Fibroblast of upper back skin (primary cell): ENCODE measurements at places on chromosomes 5 and 9.

DNA sequence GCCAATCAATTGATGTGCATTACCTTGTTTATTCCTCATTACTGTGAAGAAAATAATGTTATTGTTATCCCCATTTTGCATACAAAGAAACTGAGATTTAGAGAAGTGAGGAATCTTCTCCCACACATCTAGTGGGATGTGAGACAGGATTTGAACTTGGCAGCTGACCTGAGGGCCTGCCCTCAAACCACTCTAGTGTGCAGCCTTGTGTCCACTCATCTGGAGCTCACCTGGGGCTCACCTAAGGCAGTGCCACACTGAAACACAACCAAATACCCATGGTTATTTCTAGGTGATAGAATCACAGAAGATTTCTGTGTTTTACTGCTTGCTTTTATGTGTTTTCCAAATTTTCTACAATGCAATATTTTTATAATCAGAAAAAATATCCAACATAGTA is 94.7 kb upstream of the SAP30L start:
- DNase-seq, result no peak

- no peak for DNase-seq
Measured at GRCh38 chr5:174401793-174402192, 322.6 kb upstream of the MSX2 start.

DNA sequence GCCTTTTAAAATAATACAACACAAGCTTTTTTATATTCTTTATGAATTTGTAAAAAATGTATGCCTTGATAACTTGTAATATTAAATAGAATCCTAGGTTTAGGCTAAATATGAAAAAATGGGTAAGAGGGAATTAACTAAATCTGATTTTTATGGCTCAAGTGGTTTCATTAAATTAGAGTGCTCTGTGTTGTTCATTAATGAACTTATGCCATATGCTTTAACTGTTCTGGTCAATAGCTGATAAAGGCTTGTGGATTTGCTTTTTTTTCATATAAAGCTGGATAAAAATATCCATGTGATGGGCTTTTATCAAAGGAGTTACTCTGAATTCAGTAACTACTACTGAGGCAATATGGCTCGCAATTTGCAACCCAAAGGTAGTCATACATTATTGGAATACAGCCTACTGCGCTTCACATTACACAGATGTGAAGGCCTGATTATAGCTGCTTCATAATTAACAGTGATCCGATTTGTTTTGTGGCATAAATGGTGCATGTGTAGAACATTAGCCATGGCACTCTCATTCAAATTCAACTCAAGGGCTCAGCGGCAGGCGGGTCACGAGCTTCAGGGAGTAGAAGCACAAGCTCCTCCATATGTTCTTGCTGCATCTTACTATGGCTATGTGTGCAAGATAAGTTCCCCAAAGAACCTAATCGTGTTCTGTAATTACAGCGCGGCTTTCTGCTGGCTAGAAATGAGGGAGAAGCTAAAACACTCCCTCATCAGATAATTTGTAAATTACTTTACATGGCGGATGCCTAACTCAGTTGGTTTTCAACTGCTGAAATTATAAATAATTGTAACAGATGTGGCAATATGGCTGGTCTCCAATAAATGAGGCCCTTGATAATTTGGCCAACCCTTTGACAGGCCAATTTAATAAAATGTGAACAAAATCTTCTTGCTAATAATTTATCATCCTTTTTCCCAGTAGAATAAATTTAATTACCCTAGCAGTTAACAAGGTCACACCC is 188.3 kb downstream of the CNTLN start:
- no peak for DNase-seq

DNA sequence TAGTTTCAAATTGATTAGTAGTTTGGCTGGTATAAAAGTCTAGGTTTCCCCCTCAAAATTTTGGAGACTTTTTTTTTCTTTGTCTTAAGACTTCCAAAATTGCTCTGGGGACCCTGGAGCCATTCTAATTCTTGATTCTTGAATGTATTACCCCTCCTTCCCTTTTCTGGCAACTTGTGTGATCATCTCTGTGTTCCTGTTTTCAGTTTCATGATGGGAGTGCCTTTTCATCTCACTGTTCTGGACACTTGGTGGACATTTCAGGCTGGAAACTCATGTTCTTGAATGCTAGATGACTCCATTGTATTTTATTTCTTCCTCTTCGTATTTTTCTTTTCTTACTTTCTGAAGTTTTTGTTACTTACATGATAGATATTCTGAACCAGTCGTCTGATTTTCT is 57.3 kb upstream of the LRRC70 start:
- no peak for DNase-seq

DNA sequence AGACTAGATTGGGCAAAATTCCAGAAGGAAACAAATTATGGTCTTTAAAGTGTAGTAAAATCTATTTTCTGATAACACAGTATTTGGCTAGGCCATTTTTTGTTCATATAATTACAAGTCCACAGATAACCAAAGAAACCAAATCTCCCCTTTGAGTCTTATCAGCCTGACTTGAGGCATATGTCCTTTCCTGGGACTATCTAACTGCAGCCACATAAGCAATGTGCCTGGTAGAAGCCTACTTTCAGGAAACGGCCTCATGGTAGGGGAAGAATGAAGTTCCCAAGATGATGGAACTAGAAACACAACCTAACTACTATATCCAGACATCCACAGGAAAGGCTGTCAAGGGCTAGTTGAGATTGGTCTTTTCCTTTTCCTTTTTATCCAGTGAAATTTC is 130.0 kb downstream of the PIK3R1 start:
- no peak for DNase-seq

DNA sequence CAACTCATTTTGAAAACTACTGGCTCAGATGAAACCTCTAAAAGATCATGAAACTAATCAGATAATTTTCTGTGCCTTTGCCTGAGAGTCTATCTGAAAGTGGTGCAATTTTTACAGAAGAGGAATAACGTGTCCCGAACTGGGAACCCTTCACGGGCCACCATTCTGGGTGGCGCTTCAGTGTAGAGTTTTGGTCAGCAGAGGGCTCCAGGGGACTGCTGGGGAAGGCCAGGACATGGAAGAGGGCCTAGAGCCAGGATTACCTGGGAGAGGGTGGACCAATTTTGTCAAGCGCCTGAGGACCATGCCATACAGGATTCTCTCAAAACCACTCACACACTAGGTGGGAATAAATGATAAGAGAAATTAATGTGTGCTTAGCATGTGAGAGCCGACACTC is 49.7 kb upstream of the PLEKHG4B start:
- DNase-seq, result peak; percentile 19

DNA sequence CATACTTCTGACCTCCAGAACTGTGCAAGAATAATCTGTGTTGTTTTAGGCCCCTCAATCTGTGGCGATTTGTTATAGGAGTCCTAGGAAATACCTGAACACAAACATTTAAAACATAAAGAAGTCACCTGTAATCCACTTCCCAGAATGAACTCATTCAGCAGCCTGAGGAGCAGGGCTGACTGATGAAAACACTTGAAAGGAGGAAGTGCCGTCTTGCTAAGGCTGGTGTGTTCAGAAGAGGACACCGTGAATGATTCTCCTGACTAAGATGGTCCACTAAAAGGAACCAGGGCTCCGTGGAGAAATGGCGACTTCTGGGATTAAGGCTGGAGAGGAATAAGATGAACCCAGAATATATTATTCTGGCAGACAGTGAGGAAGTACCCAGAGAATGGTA is 18.7 kb upstream of the MARCHF6 start:
- no peak for DNase-seq

- no peak for DNase-seq
Measured at GRCh38 chr5:10291692-10292339, 15.9 kb downstream of the CMBL start.

DNA sequence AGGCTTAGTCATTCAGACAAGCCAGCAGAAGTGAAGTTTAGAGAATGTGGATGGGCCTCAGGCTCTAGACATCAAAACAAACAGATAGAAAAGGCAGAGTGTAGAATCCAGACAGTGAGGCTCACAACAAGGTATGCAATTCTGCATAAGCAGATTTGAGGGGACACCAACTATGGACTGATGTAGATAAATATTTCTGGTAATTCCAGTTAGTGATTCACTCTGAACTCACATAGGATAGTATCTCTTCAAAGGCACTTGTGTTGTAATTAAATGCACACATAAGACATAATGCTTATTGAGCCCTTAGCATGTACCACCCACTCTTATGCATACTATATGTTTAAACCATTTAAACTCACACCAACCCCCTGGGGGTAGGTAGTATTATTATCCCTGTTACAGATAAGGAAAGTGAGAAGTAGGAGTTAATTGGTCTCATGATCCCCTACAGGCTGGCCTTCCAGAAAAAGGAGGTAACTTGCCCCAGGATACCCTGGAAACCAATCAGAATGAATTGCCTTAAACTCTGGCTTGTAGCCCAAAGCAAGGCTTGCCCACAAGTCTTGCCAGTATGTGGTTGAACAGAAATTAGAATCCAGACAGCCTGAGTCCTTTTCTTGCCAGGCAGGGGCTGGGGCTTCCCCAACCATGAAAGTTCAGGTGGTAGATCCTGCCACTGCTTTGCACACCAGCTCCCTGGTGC is 39.5 kb upstream of the HSPB3 start:
- peak; percentile 49 for DNase-seq

DNA sequence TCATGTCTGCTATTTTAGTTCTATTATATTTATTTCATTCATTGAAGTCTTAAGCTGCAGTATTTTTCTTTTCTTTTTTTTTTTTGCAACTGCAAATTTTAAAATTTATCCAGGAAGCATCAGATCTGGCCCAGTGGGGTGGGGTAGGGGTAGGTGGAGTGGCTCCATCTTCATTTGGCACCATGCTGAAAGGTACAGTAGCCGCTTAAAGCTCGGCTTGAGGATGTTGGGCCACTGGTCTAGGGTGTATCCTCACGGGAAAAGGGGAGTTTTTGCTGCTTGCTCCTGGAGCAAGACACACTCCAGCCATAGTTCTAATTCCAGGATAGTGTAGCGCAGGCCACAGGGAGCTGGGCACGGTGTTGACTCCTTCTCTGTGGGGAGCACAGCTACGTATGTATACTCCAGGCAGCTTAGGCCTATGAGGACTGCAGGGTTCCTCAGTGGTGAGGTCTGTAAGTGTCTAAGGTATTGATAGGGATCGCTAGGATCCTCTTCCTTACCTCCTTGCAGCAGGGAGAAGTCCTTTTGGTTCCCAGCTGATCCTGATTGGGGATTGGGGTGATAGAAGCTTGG is 22.7 kb downstream of the RCL1 start:
- no peak for DNase-seq

GRCh38 chr5:105702323-105702722 is 1968.4 kb downstream of the EFNA5 start:
- DNase-seq, result no peak

DNA sequence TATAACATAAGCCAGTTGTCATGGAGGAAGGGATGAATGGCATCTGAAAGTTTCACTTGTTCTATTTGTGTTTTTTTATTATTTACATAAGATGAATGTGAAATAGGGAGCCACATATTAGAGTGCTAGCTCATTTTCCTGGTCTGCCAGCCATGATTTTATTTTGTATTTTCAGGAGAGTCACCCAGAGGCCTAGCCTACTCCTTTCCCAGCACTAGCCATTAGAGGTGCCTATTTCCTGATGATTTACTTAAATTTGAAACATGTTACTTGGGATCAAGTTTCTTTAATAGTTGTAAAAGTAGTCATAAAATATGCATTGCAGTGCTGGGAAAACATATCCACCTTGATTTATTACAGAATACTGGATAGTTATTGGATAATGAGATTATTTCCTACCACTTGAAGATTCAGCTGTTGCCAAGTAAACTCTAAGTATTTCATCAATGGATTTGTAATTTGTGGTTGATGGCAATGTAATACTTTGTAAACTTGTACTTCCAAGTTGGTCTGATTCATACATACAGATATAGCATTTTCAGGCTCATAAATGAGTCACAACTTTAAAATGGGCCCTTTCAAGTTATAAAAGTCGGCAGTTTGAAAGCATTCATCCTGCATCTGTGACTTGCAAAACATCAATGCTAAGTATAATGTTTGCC is 50.8 kb downstream of the KCNN2 start:
- peak; percentile 90 for DNase-seq

DNA sequence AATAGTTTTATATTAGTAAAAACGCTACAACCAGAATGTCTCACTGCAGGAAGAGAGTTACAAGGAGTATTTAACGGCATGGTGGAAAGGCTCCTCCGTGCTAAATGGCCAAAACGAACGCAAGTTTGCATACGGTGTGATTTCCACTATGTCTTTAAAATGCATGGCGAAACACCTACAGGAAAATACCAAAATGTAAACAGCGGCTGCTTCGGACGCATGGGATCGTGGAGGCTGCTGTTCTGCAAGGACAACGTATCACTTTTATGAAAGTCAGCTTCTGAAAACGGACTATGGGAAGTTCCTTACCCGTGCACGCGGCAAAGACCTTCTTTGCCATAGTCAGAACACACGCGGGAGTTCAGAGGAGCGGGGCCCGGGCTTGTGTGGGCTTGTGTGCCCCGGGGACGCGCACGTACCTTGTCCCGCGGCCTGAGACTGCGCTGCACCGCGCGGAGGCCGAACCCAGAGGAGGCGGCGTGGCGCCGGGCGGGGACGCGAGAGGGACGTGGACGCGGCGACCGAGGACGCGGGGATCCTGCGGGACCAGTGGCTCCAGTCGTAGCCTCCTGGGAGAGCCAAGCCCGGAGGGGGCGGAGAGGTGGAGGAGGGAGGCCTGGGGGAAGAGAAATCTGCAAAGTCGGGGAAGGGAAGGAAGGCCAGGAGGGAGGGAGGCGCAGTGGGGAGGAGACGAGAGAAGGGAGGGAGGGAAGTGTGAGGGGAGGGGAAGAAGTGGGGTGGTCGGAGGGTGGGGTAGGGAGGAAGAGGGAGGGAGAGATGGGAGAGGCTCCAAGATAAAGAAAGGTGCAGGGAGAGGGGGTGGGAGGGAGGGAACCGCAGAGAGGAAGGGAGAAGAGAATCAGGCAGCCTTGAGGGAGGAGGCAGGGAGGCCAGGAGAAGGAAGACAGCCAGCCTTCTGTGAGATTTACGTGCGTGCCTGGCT is at the start of gene CMBL:
CMBL (minus strand) TSS at position 697 of the 943 bp plus-strand sequence. CDS start 17,140 bp downstream, outside the sequence.
- peak; percentile 49 for DNase-seq

DNA sequence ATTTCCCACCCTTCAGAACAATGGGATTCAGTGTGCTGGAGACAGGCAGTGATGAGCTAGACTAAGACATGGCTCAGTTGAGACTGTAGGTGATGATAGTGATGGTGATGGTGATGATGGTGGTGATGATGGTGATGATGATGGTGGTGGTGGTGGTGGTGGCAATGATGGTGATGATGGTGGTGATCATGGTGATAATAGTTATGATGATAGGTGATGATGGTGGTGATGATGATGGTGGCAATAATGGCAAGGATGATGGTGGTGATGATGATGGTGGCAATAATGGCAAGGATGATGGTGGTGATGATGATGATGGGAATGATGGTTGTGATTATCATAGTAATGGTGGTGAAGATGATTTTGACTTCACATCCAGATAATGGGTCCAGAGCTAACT is 176.7 kb downstream of the NXNL2 start:
- DNase-seq, result no peak

DNA sequence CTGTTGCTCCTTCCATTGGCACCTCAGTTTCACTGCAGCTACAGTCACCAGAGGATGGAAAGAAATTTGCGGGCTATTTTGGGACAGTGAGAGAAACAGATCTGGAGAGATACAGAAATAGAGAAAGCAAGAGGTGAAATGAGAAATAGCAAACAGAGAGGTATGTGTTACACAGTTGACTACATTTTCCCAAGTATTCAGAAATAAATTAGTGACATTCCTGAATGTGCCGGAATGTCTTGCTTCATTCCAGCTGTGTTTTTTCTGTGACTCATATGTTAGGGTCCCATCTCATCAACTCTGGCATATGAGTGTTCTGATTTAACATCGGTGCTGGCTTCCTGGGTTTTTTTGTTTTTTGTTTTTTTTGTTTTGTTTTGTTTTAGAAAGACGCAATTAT is 63.8 kb upstream of the ZNF462 start:
- peak; percentile 93 for DNase-seq

GRCh38 chr9:124522121-124523098 is 15.2 kb upstream of the NR5A1 start:
- DNase-seq, result no peak
